Fibroblast of skin of scalp (primary cell): ENCODE measurements at places on chromosomes 3 and 15.

DNA sequence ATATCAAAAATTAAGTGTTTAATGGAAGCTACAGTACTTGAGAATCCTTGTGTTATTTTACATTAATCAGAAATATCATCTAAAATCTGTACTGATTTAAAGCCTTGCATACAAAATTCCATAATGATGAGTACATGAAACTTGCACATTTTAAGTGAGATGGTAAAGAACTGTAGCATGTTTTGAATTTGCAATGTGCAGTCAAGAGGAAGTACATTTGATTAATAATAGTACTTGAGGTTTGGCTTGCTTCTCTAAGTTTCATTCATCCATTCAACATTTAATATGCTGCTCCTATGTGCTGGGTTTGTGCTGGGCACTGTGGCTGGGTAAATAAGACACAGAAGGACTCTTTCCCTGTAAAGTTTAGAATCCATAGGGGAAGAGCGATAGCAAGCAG lies 332.3 kb downstream of the CNTN3 start:
- DNase-seq: peak; percentile 44

GRCh38 chr3:119376758-119377157 lies 82.6 kb downstream of the ARHGAP31 start:
- DNase-seq: no peak

GRCh38 chr15:88901508-88902220 lies 6.3 kb upstream of the HAPLN3 start:
- DNase-seq: no peak

DNA sequence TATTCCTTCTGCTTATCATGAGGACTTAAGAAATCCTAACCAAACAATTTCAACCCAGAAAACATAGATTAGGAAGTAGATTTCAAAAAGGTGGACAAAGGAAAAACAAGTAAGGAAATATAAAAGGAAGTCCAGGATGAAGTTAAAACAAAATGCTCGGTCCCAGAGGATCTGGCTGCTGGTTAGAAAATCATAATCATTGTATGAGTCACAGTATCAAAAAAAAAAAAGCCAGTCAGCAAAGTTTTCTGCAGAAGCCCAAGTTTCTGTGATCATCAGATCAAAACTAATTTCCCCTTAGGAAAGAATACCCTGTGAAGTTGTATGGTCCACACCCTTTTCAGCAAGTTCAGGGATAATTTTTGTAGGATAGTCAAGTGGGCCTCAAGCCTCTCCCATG lies 43.0 kb upstream of the LRTM1 start:
- peak; percentile 63 for DNase-seq

DNA sequence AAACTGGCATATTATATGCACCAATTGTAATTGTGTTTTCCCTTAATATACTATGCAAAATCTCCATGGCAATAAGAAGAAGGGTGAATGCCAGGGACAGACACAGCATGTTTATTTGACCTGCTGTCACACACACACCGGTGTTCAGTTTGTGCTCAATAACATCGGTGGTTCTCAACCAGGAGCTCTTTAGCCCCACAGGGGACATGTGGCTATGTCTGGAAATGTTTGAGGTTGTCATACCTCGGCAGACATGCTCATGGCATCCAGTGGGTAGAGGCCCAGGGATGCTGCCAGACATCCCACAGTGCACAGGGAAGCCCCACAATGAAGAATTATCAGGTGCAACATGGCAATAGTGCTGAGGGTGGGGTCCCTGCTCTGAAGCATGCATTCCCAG lies 38.2 kb downstream of the GLB1 start:
- DNase-seq: no peak

- DNase-seq: no peak
Measured at GRCh38 chr15:89664441-89665350, 9.4 kb upstream of the KIF7 start.

- no peak for DNase-seq
Measured at GRCh38 chr3:17551333-17551732, 191.1 kb downstream of the TBC1D5 start.

DNA sequence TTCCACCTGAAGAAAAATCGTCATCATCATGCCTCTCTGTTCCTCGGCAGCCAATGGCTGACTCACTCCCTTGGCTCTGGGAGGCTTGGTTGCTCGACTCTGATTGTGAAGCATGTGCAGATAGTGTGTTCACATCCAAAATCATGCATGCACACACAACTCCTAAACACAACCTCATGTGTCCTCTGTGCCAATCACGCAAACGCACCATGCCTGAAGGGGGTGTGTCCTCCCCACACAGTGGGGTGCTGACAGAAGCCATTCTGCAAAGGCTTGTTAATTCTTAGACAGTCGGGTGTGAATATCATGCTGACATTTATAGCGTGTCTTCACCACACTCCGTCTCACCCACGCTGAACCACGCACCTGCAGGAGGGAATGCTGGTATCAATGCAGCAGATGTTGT lies 11.4 kb upstream of the CCDC174 start:
- no peak for DNase-seq

DNA sequence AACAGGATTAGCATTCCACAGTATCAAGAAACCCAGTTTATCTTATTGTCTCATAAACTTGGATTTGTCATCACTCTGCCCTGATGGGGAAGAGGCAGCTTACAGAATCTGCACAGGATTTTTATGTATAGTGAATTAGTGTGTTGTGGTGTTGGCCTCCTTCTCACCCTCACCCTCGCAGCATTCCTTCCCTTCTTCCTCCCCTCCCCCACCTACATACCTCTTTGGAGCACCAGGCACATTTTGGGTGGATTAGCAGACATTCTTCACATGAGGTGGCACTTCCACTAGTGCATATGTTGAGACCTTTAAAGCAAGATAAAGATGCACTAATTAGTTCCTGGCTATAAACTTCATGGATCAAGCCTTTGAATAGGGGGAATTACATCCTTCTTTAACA lies 13.9 kb downstream of the ITGB5 start:
- DNase-seq: peak; percentile 19

DNA sequence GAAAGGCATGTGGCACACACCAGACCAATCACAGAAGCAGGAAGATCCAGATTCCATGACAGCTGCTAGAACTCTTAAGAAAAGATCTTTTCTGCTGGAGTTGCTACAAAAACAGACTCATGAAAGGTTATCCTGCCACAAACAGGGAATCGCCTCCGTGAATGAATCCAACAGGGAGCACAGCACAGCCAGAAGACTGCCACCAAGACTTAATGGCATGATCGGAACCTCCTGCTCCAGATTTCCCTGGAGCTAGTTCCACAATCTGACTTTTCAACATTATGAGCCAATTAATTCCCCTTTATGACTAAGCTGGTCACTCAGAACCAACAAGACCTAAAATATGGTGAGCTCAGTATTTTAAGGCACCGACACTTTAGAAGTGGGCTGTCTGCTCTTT lies 232.5 kb downstream of the FOXP1 start:
- no peak for DNase-seq

DNA sequence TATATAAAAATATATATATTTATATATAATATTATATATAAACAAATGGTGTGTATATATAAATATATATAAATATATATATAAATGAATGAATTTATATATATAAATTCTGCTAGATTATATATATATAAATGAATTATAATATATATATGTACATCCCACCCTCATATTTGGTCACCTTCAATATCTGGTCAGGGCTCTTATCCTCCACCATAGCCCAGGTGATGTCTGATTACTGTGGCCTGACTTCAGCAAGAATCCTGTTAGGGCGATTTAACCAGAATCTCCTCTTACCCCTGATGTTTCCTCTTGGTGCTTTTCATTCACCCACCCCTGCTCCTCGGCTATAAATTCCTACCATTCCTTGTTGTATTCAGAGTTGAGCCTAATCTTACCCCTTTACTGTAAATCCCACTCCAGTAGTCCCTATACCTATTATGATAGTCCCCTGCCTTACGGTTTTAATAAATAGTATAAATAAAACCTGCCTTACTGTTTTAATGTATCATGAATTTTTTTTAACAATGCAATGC lies 439.6 kb downstream of the PLOD2 start:
- no peak for DNase-seq

GRCh38 chr3:142981108-142981507 lies 17.6 kb upstream of the PAQR9 start:
- DNase-seq: no peak

GRCh38 chr3:94028093-94028837 lies at the start of gene STX19:
TSS of gene STX19 (minus strand) at chr3:94028597. CDS start at chr3:94015269, 13,328 bp downstream.
- DNase-seq: no peak

- DNase-seq: no peak
Measured at GRCh38 chr15:65857718-65858402, 11.4 kb upstream of the RAB11A start.

DNA sequence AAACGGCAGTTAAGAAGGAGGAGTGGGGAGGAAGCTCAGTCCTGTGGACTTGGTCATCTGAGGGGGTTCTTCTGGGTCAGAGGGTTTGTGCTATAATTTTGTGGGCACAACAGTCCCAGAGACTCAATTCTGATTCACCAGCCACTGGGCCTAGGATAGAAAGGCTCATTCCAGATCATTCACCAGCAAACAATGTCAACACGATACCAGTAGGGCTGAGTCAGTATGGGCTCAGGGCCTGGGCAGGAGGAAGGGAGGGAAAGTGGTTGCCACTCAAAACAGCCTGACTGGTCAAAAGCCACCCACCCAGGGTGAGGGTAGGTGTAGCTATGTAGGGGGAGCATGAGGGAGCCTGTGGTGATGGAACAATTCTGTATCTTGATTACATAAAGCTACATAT lies 86.9 kb upstream of the MEX3B start:
- peak; percentile 96 for DNase-seq

DNA sequence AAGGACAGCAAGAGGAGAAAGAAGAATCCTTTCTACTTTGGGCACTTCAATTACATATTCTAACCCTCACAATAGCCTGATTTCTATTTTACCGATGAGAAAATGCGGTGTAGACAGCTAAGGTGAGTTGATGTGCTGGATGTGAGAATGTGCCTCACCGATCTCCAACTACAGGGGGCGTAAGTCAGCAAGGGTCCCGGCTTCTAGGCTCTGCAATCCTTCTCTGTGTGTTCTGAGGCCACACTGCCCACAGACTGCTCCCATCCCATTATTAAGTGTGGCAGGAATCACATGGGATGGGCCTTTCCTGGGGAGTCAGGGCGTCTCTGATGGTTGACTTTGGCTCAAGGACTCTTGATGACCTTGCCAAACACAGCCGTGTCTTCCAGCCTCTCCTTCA lies 23.6 kb upstream of the RPL35A start:
- DNase-seq: no peak

GRCh38 chr3:12268049-12268735 lies 20.7 kb upstream of the PPARG start:
- DNase-seq: no peak

DNA sequence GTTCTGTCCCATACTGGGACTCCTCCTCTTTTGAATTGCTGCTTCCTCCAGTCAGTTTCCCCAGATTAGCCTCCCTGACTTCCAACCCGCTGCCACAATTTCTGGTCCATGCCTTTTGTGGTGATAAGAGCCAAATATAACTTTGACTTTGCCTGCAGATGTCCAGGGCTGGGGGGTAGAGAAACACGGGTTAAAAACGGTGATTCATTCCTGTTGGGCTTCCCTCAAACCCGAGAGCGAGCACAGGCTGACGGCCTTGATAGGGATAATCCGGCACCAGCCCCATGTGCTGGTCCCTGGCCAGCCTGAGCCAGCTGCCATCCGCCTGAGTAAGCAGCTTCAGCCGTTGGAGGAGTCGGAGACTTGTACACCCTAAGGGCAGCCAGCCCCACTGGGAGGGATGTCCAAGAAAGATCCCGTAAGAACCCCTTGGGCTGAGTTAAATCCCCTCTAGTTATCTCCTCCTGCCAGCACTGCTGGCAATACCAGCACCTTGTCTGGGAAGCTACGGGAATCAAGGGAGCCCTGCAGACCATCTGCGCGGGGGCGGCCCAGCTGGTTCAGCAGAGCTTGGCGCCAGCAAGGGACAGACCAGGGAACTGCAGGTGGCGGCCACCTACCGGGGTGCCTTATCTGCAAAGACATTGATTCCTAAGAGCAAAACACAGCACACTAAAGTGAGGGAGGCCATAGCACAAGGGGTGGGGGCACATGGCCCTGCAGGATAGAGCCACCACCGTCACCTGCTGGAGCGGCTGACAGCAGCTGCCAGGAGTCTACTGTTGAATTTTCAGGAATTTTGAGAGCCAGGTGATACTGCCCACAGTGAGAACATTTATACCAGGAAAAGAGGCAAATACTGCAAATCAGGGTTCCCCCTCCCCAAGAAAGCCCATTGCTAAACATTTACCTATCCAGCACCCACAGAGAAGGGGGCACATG lies 18.1 kb downstream of the CSPG4 start:
- DNase-seq: peak; percentile 98

DNA sequence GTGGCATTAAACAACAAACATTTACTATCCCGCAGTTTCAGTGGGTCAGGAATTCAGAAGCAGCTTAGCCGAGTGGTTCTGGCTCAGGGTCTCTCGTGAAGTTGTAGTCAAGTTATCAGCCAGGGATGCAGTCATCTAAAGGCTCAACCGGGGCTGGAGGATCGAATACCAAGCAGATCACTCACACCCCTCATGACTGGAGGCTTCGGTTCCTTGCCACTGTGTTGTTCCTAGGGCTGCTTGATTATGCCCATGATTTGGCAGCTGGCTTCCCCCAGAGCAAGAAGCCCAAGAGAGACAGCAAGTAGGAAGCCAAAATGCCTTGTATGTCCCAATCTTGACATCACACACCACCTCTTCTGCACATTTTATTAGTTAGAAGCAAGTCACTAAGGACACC lies 33.9 kb upstream of the CDCP1 start:
- DNase-seq: peak; percentile 85

DNA sequence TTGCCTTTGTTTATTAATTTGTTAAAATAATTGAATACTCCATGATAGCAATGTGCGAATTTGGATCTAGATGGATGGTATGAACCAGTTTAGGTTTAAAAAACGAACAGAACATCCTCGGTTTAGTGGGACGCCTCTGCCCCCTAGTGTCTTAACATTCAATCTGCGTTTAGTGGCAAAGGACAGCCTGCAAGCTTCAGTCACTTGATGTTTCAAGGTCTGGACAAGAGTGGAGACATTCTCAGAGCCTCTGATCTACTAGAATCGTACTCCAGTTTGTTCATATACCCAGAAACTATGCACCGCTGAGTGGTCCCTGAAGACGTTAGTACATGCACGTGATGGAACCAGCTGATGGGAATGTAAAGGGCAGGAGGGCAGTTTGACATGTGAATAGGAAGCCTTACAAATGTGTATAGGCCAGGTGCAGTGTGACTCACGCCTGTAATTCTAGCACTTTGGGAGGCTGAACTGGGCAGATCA lies 17.8 kb upstream of the ATP13A4 start:
- DNase-seq: peak; percentile 60
